ENCODE measurements at places on chromosomes 16 and 17.

GRCh38 chr17:66691644-66692420, 143.1 kb upstream of the CACNG5 start:
- DNase-seq = no peak

DNA sequence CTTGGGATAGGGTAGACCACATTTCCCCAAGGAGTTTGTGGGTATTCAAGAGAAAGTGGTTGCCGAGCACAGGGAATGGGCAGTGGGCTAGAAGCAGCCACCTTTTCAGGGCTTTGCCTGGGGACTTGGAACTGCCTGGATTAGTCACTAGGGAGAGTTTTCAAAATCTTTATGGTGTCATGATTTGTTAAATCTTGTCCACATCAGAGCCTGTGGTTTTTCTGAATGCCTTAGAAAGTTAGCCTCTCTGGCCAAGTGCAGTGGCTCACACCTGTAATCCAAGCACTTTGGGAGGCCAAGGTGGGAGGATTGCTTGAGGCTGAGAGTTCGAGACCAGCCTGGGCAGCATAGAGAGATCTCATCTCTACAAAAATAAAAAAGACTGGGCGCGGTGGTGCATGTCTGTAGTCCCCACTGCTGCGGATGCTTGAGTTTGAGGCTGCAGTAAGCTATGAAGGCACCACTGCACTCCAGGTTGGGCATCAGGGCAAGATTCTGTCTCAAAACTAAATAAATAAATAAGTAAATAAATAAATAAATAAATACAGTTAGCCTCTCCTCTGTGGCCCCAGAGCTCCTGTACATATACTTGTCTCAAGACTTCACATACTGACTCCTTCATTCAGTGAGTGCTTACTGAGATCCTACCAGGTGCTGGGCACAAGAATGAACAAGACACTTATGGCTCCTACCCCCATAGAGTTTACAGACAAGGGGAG, 76.3 kb upstream of the HNF1B start:
- DNase-seq = no peak

DNA sequence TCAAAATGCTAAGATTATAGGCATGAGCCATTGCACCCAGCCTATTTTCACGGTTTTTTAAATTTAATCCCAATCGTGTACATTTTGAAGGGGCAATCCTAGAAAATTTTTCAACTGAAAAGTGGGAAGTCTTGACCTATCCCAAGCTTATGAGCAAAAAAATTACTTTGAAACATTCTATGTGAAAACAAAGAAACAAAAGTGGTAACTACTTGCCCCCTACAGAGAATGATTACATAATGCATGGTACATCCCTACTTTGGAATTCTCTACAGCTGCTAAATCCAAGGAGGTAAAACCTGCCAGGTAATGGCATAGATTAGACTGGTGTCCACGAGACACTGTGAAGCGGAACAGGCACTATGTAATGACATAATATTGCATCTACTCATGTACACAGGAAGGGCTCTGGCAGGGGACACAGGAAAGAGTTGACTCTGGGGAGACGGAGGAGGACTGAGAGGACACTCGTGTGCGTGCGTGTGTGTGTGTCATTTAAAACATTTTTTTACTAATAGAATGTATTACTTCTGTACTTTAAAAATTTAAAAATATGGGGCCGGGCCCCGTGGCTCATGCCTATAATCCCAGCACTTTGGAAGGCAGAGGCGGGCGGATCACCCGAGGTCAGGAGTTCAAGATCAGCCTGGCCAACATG, 15.7 kb downstream of the ASGR2 start:
- no peak for DNase-seq

DNA sequence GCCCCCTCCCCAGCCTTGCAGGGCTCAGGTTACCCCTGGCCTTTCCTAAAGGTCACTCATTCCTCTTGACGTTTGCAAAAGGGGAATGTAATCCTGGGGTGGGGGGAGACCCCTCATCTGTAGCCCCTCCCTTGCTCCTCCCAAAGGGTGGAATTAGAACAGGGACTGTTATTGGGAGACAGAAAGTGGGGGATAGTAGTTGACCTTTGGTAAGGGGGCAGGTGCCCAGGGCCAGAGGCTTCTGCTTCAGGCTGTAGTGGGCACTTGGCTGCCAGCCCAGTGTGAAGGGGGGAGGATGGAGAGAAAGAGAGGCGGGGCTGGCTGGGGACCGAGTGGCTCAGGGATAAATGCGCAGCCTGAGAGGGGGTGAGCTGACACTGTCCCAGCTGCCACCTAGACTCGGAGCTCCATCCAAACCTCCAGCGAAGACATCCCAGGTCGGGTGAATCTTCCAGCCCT, at the start of gene ENO3:
TSS of gene ENO3 (plus strand) at position 374 of the 459 bp plus-strand sequence. CDS start 711 bp downstream, outside the sequence.
- peak; percentile 24 for DNase-seq

DNA sequence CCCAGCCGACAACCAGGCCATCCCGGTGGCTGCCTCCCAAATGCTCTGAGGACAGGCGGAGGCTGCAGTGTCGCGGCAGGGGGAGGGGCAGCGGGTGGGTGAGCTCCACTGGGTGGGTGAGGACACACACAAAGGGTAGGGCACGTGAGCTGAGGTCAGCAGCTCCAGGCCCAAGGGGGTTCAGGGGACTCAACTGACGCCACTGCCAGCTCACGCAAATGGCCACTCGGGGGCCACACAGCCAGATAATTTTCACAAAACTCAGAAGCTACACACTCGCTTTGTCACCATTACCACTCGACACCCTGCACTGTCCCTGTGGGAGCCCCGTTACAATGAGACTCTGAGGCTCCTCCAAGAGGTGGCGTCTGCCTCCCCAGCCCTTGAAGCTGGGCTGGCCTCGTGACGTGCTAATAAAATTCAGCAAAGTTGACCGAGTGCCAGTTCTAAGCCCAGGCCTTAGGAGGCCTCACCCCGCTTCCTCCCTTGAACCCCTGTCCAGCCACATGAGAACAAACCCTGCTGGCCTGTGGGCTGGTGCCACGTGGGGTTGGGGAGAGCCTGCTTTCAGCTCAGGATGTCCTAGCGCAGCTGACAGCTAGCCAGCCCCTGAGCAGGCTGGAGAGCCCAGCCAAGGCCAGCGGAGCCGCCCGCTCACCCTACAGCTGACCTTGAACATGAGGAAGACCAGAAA, 56.9 kb downstream of the RMI2 start:
- DNase-seq = no peak

DNA sequence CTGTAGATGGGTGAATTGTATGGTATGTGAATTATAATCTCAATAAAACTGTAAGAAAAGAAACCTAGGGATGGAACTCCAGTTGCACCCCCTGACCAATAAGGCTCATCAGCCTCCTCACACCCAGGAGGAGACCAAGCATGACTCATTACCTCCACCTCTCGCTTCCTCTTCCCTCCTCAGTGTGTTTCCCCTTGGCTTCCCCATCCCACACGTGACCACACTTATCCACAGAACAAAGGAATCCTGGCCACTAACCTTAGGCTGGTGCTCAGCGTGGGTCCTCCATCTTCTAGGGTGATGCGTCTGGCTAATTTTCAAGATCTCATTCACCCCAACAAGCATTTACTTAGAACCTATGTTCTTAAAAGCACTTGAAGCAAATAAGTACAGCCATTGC, 36.2 kb upstream of the MAP3K14 start:
- no peak for DNase-seq
